Pericardium fibroblast (primary cell): ENCODE measurements at places on chromosomes 4 and X. TPM values are rescaled to one million over a fixed set of nuclear protein-coding genes. Genes with fewer than 3 reads are reported as not detected.

NPFFR2 gene
- not detected in 2 replicates for total RNA-seq

RASSF6 gene
- total RNA-seq: not detected in 2 replicates

SPON2 gene
- total RNA-seq: 570 and 577 TPM in 2 replicates

MGAT4D gene
- total RNA-seq: not detected in 2 replicates

DDIT4L gene
- total RNA-seq: 0.12 and 1.5 TPM in 2 replicates

CCKAR gene
- not detected in 2 replicates for total RNA-seq

CXorf49 gene
- total RNA-seq: not detected in 2 replicates

TEX11 gene
- not detected in 2 replicates for total RNA-seq

SULT1E1 gene
- total RNA-seq: 47.0 and 125 TPM in 2 replicates

CPZ gene
- 24.6 and 38.3 TPM in 2 replicates for total RNA-seq

GABRE gene
- 20.4 and 26.0 TPM in 2 replicates for total RNA-seq

SCD5 gene
- 13.9 and 16.8 TPM in 2 replicates for total RNA-seq

HTR2C gene
- total RNA-seq: not detected in 2 replicates

GAGE12F gene
- not detected in 2 replicates for total RNA-seq

MAGEB2 gene
- not detected in 2 replicates for total RNA-seq

IGSF1 gene
- not detected in 2 replicates for total RNA-seq

CTAG1B gene
- not detected in 2 replicates for total RNA-seq

UGT2A1 gene
- not detected in 2 replicates for total RNA-seq

CXCR3 gene
- total RNA-seq: not detected in 2 replicates

DUX4 gene
- total RNA-seq: not detected in 2 replicates

AKAP4 gene
- not detected in 2 replicates for total RNA-seq

OTC gene
- not detected in 2 replicates for total RNA-seq

HDX gene
- total RNA-seq: 0.82 and 1.9 TPM in 2 replicates

SOWAHB gene
- total RNA-seq: not detected in 2 replicates

UGDH gene
- 69.8 and 85.0 TPM in 2 replicates for total RNA-seq

GPR143 gene
- total RNA-seq: 0.26 and 2.0 TPM in 2 replicates
